ENCODE measurements at places on chromosomes 16 and 17. TPM values are rescaled to one million over a fixed set of nuclear protein-coding genes. Genes with fewer than 3 reads are reported as not detected.

- no peak for DNase-seq
Measured at GRCh38 chr16:3140603-3141427, 6.0 kb downstream of the ZNF213 start.

DNA sequence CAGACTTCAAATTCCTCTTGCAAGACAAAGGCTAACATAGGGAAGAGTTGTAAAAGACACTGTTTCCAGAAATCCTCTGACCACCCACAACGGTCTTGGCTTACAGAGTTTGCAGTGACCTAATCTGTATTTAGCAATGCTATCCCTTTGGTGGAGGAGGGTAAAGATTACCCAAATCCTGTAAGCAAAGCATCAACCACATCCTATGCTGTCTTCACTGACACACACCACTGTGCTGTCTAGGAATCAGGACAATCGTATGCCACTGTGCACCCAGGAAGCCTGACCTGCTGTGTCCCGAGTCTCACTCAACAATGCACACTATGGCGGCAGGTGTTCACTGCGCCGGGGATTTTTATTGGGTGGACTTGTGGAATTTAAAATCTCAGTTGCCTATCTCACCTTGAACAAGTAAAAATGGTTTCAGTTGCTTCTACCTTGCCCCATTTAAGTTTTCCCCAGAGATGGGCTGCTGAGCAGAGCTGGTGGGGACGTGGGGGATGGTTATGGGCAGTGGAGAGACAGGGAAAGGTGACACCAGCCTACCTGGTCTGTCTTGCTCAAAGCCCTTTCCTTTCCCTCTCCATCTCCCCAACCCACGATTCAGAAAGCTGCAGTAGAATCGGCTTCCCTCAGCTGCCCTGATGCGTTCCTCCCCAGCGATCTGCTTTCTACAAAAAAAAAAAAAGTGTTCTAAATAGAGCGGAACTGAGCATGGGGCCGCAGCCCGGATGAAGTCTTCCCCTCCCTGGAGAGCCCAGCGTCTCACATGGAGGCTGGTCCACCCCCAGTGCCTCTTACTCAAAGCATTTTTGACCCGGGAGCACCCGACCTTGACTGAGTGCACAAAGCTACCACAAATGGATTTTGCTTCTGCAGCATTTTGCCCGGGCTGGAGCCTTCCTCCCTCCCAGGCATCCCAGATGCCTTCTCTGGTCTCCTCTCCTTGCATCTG, 271.5 kb downstream of the SOX9 start:
- peak; percentile 88 for DNase-seq

GRCh38 chr16:74257061-74257460, 39.6 kb upstream of the PSMD7 start:
- no peak for DNase-seq

Gene PRSS36
- 0.17 TPM for total RNA-seq

DNA sequence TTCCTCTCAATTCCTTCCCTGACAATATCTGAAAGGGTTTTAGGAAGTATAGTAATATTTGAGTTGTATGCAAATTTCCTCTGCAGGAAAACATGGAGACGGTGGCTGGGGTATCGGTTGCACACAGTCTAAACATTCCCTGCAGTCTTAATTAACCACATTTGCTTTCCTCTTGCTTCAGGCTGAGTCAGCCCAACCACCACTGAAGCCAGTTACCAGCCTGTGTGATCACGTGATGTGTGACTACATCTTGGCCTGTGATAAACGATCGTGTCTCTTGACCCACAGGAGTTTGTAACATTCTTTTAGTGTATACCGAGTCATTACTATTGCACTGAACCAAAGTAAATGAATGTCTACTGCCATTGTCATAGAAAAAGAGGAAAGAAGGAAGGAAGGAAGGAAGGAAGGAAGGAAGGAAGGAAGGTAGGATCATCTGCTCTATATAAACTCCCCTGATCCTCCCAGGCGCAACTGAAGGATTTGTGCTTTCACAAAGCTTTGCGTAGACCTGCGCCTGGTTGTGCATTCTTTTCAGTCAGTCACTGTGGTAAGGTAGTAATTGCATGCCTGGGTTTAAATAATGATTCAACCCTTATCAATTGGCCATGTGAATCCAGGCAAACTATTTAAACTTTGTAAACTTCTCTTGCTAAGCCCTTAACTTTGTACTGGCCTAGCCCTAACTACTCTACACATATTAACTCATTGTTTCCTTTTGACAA, 280.6 kb upstream of the SALL1 start:
- DNase-seq: peak; percentile 100

Data from fibroblast of lung (primary cell).